ENCODE measurements at places on chromosomes 3 and 15.

DNA sequence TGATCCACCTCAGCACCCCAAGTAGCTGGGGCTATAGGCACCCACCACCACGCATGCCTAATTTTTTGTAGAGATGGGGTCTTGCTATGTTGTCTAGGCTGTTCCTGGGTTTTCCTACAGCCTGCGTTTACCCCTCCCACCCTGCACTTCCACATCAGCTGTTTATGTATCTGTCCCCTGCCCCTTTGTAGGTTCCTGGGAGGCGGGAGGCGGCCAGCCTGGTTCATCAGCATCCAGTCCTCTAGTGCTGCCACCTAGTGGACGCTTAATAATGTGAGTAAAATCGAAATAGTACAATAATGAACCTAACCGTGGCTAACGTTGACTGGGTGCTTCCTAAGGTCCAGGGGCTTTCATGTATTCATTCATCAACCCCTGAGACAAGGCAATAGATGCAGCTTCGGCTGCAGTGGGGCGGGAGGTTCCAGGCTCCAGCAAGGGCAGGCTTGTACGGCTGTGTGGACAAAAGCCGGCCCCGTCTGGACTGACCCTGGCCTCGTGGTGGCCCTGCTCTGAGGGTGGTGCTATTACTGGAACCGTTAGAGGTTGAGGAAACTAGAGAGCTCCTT, 1.2 kb upstream of the LCTL start:
- DNase-seq = peak; percentile 27

- no peak for DNase-seq
These were observed 18.5 kb upstream of the C3orf62 start for GRCh38 chr3:49295489-49296058.

GRCh38 chr3:105398437-105398836, 31.7 kb downstream of the ALCAM start:
- DNase-seq = no peak

- DNase-seq = no peak
These were observed 52.4 kb downstream of the VGLL3 start for GRCh38 chr3:86938416-86939105.
